ENCODE measurements at places on chromosomes 7 and 10. TPM values are rescaled to one million over a fixed set of nuclear protein-coding genes. Genes with fewer than 3 reads are reported as not detected.

DNA sequence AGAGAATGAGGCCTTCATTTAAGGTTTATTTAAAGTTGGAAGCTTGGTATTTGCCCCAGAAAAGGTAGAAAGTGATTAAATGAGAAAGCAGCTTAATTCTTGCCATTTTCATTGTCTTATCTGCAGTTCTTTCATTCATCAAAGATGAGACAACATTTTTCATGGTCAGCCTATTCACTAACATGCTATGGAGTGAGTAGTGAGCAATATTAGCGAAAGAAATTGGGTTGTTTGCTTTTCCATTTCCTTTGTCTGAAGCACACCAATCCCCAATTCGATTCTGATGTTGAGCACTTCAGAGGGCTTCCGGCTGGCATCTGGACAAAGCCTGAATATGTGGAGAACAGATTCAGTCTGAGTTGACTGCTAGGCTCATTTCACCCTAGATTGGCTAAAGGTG is 317.2 kb downstream of the BBS9 start:
- DNase-seq, result no peak

- DNase-seq, result no peak
Measured at GRCh38 chr10:115125505-115125904, 32.3 kb downstream of the ATRNL1 start.

GRCh38 chr10:3820255-3820654 is 35.2 kb upstream of the KLF6 start:
- peak; percentile 79 for DNase-seq

- no peak for DNase-seq
Measured at GRCh38 chr7:3134745-3135144, 91.1 kb upstream of the CARD11 start.

GRCh38 chr10:44042075-44042770 is 342.7 kb downstream of the CXCL12 start:
- DNase-seq, result no peak

- DNase-seq, result peak; percentile 93
Measured at GRCh38 chr10:73252445-73253224, at the start of gene MRPS16. TSS of gene MRPS16 (minus strand) at chr10:73252644. CDS start at chr10:73252482, 162 bp downstream.

DNA sequence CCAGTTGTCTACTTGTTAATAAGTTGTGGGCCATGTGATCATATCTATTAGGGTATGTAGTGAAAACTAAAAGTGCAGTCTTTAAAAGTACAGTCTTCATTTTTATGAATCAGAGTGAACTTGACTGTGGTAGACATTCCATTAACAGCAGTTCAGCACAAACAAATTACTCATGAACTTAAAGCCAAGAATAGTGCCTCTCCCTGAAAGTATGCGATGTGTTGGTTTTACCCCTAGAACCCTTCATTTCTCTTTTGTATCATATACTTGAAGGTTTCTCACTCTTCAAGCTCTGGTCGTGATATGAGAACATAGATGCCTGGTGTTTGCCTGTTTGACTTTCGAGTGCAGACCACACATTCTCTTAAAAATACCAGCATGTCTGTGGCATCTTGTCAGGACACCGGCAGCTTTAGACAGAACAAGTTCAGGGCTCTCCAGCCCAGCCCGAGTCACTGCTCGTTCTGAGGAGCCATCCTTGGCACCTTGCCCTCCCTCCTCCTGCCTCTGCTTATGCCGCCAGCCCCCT is 159.3 kb downstream of the LCOR start:
- DNase-seq, result peak; percentile 63

DNA sequence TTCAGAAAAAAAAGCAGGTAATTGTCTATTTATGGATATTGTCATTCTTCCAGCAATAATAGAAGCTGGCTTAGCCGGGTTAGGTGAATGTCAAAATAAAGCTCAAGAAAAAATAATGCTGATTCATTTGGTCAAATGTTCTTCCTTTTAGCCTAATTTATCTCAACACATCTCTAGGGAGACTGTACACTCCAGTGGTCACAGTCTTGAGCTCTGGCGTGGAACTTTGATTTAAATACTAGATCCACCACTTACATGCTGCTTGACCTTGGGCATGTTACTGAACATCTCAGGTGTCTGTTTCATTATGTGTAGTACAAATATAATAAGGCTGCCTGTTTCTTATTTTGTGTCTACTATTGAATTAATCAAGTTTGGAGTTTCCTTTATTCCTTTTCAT is 22.0 kb downstream of the PRTFDC1 start:
- DNase-seq, result no peak

DNA sequence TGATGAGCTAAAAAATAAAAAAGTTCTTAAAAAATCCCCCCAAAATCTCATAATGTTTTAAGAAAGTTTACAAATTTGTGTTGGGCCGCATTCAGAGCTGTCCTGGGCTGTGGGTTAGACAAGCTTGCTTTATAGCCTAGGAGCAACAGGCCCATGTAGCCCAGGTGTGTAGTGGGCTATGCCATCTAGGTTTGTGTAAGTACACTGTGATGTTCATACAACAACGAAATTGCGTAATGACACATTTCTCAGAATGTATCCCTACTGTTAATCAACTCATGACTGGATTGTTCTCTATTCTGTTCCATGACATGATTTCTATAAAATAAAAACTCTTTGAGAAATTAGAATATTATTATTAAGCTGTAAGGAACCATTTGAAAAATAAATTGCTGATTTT is 13.0 kb downstream of the MIOS start:
- no peak for DNase-seq

DNA sequence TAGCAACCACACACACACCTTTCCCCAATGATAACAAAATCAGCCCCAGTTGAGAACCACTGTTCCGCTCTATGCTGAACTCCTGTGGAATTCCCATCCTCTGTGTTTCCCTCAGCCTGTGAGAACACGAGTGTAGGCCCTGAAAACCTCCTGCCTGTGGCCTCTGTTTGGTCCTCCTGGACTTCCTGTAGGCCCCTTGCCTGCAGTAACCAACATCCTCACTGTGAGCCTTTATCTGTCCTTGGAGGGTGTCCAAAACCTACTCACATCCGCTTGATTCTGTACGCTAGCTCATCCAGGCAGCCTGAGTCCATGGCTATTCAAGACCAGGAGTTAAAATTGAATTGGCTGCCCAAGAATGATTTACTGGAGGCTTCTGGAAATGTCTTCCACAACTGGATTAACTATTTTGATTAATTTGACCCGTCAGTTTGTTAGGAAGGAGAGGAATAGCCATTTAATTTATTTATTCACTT is 149.8 kb downstream of the AKR1D1 start:
- no peak for DNase-seq

GRCh38 chr7:27157702-27158431 is 1.4 kb upstream of the HOXA7 start:
- DNase-seq, result no peak

DNA sequence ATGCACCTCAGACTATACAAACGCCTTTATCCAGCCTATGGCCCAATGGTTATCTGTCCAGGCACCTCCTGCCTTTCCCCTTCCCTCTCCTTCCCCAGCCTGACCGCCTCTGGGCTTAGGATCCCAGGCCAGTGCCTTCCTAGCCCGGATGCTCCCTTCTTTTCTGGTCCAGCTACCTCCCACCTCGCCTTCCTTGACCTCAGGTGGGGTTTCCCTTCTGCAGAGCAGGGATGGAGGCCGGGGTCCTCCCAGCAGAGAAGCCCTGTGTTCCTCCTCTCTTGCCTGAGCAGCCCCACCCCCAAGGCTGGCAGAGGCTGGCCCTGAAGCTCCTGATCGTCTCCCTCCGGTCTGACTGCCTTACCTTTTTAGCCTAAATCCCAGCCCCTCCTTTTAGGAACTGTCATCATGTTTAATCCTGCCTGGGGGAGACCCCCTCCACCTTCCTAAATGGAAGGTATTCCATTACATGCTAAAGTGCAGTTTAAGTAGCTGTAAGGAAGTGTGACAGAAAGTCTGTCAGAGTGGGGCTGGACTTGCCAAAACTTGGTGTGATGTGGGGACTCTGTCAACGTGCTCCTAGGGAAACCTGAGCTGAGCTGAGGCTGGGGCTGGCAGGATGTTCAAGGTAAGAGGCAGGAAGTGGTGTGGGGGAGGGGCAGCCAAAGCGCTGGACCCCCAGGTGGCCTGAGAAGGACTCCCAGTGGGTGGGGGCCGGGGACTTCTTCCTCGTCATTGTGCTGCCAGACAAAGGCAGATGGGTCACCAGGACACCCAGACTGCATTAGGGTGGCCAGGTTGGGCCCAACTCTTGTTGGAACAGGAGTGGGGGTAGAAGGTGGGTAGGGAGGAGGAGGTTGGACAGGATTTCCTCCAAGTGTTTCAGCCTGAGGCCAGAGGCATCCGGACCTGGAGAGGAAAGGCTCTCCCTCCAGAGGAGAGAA is 39.5 kb downstream of the LBX1 start:
- DNase-seq, result no peak

DNA sequence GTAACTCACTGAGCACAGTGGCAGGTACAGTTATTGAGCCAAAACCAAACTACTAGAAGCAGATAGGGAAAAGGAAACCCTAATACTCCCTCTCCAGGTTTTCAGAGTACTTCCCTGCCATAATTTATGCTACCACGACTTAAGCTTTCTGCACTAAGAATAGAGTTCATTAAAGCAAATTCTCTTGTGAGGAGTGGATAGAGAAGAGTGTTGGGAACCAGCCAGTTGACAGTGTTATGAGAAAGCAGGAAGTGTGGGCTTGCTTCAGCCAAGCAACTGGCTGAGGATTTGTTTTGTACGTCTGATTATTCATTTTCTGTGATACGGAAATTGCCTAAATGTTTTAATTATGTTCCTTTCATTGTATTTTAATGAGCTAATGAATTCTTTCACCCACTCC is 280.5 kb downstream of the KIF20B start:
- DNase-seq, result peak; percentile 44

GIMAP4 gene
- total RNA-seq, result not detected

LEP gene
- under 0.01 TPM for total RNA-seq
